ENCODE measurements at places on chromosomes 16 and 17.

GRCh38 chr17:47785538-47786123, 36.0 kb downstream of the OSBPL7 start:
- DNase-seq = peak; percentile 32

DNA sequence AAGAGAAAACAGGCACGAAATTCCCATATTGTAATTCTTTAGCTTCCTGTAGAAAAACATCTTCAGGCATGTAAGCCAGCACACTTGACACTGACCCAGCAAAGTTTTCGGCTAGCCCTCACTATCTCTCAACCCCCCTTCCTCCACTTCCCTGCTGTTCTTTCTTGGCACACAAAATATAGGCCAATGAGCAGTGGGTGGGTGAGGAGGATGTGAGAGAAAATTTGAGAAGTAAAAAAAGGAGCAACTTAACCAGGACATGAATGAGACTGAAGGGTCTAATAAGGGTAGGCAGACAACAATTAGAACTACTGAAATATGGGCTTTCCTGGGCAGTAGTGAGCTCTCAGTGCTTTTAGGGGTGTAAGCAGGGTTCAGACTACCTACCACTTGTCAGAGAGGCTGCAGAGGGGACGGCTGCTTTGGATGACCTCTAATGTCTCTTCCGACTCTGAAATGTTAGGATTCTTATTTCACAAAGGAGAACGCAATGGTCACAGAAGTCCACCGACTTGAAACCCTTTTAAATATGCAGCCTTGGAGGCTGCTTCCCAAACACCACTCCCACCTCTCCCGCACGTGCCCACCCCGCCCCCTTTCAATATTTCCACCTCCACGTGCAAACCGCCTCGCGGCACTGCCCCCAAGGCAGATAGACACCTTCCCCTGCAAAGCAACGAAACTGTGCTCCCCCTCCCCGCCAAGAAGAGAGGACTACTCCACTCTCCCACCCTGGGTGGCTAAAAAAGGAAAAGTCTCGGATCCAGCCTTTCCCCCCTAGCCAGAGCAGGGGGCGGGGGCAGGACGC, 889 bp downstream of the MBTD1 start:
- DNase-seq = peak; percentile 18

GRCh38 chr16:57658878-57659674, 9.0 kb upstream of the ADGRG3 start:
- DNase-seq = no peak

DNA sequence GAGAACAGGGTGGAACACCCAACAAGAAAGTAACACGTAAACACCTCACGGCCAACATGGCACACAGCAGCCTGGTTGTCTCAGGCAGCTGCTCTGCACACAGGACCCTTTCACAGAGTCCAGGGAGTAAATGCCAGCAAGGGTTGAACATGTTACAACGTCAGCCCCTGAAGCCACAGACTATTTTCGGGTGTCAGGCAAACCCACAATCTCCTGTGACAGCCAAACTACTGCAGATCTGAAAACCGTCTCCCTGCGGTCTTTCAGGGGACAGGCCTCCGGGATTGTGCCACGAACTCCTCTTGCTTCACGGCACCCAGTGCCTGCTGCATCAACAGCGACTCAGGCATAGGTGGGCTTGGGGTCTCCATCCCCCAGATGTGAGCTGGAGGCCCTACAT, 127.7 kb downstream of the XYLT1 start:
- DNase-seq = peak; percentile 74

DNA sequence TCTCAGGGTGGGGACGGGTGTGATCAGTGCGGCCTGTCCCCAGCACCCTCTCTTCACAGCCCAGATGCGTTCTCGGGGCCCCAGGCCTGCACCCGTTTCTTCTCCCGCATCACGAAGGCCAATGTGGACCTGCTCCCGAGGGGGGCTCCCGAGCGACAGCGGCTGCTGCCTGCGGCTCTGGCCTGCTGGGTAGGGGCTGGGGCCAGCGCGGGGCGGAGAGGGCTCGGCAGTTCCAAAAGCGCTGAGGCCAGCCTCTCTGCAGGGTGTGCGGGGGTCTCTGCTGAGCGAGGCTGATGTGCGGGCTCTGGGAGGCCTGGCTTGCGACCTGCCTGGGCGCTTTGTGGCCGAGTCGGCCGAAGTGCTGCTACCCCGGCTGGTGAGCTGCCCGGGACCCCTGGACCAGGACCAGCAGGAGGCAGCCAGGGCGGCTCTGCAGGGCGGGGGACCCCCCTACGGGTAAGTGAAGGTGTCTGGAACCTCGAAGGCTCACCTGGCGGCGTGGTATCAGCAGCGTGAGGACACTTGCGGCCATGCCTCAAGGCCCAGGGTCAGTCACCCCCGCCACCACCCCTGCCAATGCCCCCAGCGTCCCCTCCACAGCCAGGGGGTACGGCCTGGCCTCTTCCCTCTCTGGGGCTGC, 4.4 kb downstream of the MSLN start:
- DNase-seq = no peak

GRCh38 chr16:20243731-20244281, 83.5 kb downstream of the GP2 start:
- DNase-seq = no peak

- peak; percentile 15 for DNase-seq
These were observed 44.1 kb downstream of the DNAH17 start for GRCh38 chr17:78532922-78533640.

DNA sequence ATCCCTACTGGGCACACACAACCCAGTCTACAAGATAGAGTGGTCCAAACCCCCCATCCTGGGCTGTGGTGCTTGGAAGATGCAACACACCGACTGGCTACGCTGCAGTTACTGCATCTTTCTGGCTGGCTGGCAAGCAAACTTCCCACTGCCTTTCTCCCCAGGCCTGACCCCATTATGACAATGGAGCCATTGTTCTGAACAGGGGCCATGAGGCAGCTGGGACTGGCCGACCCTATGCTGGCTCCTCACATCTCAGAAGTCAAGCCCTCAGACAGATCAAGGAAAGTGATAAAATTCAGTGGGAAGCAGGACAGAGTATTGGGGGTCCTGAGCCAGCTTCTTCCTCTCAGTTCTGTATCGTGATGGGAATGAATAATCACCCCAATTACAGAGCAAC, 364.1 kb upstream of the ASIC2 start:
- no peak for DNase-seq

DNA sequence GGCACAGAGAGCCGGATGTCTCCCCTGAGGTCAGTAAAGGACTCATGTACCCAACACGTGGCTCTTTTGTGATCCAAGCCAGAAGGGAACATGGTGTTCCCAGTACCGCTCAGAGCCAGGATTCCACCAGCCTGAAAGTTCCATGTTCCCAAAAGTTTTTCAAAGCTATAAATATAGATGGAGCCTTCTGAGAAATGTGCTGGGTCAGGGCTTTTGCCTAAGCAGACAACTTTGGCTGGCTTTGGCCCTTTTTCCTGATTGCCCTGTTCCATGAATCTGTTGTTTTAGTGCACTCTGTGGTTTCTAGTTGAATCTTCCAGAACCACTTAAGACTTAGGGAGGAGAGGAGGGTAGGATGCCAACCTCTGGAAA, 128.5 kb upstream of the HS3ST2 start:
- DNase-seq = no peak

DNA sequence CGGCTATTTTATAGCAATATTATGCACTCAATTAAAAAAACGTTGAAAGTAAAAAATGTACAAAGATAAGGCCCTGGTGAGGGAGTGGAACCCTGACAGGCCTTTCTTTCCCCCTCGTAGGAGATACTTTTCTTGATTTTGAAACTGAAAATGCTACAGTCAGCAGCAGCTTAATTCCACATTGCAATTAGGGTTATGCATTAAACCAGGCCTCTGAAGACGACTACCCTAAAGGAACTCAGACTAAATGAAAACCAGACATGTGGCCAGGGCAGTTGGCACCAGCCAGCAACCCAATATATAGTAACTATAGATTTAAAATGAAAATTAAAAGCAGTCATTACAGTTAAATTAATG, 463.2 kb upstream of the MAF start:
- DNase-seq = no peak

DNA sequence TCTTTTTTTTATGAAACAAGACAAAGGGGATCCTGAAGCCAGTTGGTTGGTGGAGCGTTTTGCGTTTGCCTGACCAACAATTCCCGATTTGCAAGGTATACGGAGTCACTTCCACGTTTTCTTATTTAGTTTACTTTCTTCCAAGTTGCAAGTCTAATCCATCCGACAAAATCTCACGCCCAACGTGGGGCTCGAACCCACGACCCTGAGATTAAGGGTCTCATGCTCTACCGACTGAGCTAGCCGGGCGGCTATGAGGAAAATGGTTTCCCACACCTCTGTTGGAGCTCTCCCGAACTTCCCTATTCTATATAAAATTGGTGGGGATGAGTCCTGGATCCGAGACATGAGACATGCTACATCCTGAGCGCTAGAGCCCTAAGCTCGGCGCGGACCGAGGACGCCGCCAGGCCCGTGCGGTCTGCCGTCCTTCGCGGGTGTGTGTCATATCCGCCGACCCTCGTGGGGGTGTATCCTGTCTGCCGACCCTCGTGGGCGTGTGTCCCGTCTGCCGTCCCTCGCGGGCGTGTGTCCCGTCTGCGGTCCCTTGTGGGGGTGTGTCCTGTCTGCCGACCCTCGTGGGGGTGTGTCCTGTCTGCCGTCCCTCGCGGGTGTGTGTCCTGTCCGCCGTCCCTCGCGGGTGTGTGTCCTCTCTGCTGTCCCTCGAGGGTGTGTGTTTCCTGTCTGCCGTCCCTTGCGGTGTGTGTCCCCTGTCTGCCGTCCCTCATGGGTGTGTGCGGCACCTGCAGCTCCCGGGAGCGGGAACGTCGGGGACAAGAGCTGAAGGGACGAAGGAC, 22.6 kb downstream of the ZNF213 start:
- peak; percentile 90 for DNase-seq

- DNase-seq = no peak
These were observed 82.6 kb downstream of the HIC1 start for GRCh38 chr17:2137342-2138098.

- DNase-seq = no peak
These were observed 136.5 kb downstream of the FTO start for GRCh38 chr16:53840456-53840855.

DNA sequence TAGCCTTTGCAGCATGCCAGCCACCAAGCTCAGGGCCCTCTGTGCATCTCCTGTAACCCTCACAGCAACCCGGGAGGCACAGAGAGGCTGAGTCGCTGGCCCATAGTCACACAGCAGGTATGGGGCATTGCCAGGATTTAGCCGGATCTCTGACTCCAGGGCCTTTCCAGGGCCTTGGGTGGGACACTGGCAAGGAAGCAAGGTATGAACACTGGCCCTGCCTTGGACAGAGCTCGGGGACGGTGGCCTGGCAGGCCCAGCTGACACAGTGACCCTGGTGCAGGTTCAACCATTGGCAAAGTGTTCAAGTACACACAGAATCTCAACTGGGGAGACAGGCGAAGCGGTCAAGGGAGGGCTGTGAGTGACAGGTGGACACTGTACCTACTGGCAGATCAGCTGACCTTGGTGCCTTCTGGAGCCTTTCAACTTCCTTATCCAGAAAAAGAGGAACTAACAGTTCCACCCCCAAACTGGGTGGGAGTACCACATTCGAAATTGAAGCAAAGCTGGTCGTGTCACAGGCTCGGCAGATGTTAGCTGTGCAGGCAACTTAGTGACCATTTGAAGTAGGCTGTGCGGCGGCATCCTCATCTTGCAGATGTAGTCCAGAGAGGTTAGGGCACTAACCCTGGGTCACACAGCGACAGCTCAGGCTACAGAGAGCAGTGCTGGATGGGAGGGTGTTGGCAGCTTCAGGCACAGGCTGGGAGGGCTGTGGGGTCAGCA, 287.4 kb downstream of the SEC14L1 start:
- no peak for DNase-seq

- DNase-seq = no peak
These were observed 9.3 kb upstream of the KRT17 start for GRCh38 chr17:41633556-41634199.

DNA sequence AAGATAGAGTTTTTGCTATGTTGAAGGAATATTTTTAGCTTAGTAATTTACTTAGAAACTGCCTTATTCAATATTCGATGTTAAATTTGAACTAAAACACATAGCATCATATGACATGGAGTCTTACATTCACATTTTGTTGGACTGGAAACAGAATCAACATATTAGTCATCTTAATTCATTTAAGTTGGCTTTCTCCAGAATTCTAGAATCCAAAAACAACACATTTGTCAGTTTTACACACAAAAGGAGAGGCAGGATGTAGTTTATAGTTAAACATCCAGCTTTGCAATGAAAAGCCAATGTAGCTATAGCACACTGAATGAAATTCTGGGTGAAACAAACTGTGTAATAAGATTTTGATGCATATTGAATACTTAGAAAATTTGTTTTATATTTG, 43.3 kb downstream of the WWOX start:
- DNase-seq = no peak

- DNase-seq = no peak
These were observed 13.6 kb upstream of the TMEM220 start for GRCh38 chr17:10743316-10744009.

- no peak for DNase-seq
These were observed 260.2 kb downstream of the SLC39A11 start for GRCh38 chr17:72832306-72832705.

- DNase-seq = peak; percentile 71
These were observed 27.2 kb downstream of the CLEC16A start for GRCh38 chr16:10971560-10971961.

- DNase-seq = no peak
These were observed 255.5 kb downstream of the CDH13 start for GRCh38 chr16:82882226-82882625.

- DNase-seq = no peak
These were observed 22.1 kb upstream of the OSGIN1 start for GRCh38 chr16:83930730-83931500.

GRCh38 chr17:72053036-72053435, 67.8 kb upstream of the SOX9 start:
- no peak for DNase-seq

- no peak for DNase-seq
These were observed 27.6 kb upstream of the VAT1L start for GRCh38 chr16:77760800-77761199.

- no peak for DNase-seq
These were observed 12.2 kb upstream of the CXCL16 start for GRCh38 chr17:4751932-4752331.

DNA sequence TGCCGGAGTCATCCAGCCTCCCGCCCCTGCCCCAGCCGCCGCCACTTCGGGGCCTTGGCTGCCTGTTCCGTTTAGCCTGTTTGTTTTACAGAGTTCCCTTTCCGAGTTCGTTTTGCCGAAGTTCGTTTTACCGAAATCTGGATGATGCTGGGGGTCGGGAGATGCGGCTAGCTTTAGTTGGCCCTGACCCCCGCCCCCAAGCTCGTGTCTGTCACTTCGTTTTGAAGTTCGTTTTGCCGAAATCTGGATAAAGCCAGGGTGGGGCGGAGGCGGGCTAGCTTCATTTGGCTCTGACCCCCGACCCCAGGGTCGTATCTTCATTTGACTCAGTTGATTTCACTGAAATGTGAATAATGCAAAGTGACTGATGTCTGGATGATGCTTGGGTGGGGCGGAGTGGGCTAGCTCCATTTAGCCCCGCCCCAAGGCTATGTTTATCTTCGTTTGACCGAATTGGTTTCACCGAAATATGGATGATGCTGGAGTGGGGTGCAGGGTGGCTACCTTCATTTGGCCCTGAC, 591 bp downstream of the PSMD7 start:
- peak; percentile 44 for DNase-seq

GRCh38 chr17:76149214-76149613, 8.2 kb upstream of the FOXJ1 start:
- DNase-seq = no peak
